B cell (primary cell): ENCODE measurements at places on chromosomes 11 and 22.
A peak's percentile ranks its signal among the peaks of the same experiment; 100 is the strongest.

GRCh38 chr11:17528181-17528691, 16.0 kb downstream of the USH1C start:
- no peak overlapping the region for H3K27ac ChIP-seq
- H3K4me3 ChIP-seq, result no peak overlapping the region
- H3K4me1 ChIP-seq, result no peaks in the 10 kb centered on the region
- no peaks in the 10 kb centered on the region for H3K36me3 ChIP-seq
- peak; percentile 40 for DNase-seq

DNA sequence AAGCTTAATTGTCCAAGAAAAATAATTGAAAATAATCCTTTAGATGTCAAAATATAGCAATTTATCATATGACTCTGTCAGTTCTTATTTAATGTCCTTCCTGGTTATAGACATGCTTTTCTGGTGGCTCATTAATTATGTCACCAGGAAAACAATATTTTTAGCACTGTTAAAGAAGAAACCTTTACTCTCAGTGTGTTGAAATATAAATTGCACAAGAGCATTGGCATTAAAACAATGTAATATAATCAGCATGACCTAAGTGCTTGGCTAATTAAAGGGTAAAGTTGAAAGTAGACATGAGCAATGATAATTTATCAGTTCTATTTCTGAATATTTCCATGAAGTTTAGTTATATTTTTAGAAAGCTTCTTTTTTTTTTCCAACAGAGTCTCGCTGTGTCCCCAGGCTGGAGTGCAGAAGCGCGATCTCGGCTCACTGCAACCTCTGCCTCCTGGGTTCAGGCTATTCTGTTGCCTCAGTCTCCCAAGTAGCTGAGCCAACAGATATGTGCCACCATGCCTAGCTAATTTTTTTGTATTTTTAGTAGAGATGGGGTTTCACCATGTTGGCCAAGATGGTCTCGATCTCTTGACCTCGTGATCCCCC, 232.3 kb downstream of the JRKL start:
- H3K4me3 ChIP-seq, result no peak overlapping the region
- no peaks in the 10 kb centered on the region for H3K36me3 ChIP-seq
- H3K27ac ChIP-seq, result no peak overlapping the region
- H3K4me1 ChIP-seq, result no peaks in the 10 kb centered on the region
- H3K27me3 ChIP-seq, result no peaks in the 10 kb centered on the region

- peaks cover 4% of the 10 kb centered on the region for H3K4me1 ChIP-seq
- H3K4me3 ChIP-seq, result no peak overlapping the region
- H3K27ac ChIP-seq, result no peak overlapping the region
- H3K36me3 ChIP-seq, result no peaks in the 10 kb centered on the region
Measured at GRCh38 chr11:19952116-19952605, 208.1 kb downstream of the DBX1 start.

DNA sequence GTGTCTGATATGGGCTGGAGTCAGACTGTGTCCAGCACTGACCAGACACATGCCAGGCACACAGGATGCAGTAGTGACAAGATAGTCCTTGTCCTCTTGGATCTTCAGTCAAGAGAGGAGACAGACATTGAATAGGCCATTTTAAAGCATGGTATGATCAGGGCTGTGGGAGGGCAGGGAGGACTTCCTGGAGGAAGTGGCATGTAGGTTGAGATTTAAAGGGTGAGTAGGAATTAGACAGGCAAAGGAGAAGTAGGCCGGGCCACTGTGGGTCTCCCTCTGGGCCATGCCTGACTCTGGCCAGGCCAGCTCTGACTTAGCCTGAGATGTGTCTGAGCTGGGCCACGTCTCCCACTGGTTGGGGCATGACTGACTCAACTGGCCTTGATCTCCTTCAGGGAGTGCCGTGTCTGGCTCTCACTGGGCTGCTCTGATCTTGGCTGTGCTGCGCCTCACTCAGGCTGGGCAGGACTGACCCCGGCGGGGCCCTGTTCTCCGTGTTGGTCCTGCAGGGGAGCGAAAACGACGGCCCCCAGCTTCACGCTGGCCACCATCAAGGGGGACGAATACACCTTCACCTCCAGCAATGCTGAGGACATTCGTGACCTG, 71.2 kb downstream of the MYO7A start:
- H3K4me1 ChIP-seq, result no peaks in the 10 kb centered on the region
- DNase-seq, result no peak
- H3K36me3 ChIP-seq, result no peaks in the 10 kb centered on the region
- H3K27me3 ChIP-seq, result no peaks in the 10 kb centered on the region

GRCh38 chr22:26665813-26666231, 8.4 kb downstream of the MIAT start:
- peaks cover 64% of the 10 kb centered on the region for H3K4me1 ChIP-seq
- H3K36me3 ChIP-seq, result no peaks in the 10 kb centered on the region
- H3K27ac ChIP-seq, result no peak overlapping the region
- no peak for DNase-seq

DNA sequence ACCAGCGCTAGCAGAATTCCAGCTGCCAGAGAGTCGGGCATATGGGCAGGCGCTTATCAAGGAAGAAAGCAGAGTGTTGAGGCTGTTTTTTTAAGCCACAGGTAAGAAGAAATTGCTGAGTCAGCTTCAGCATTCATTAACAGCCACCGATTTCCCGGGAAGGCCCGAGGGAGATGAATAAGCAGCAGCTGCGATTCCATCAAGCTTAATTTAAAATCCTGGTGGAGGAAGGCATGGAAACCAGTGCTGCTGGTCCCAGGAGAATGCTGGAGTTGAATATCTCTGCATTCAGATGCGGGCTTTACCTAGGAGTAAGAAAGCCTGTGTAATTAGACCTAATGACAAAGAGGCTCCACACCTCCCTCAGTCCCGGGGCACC, 168.8 kb downstream of the BRD1 start:
- no peak for DNase-seq
- H3K4me3 ChIP-seq, result no peak overlapping the region
- H3K27ac ChIP-seq, result no peak overlapping the region
- peaks cover 3% of the 10 kb centered on the region for H3K36me3 ChIP-seq
- peaks cover 33% of the 10 kb centered on the region for H3K4me1 ChIP-seq

GRCh38 chr11:65330544-65330943, 3.1 kb upstream of the DPF2 start:
- H3K4me3 ChIP-seq, result no peak overlapping the region
- no peaks in the 10 kb centered on the region for H3K36me3 ChIP-seq
- no peak for DNase-seq
- H3K27me3 ChIP-seq, result no peaks in the 10 kb centered on the region

DNA sequence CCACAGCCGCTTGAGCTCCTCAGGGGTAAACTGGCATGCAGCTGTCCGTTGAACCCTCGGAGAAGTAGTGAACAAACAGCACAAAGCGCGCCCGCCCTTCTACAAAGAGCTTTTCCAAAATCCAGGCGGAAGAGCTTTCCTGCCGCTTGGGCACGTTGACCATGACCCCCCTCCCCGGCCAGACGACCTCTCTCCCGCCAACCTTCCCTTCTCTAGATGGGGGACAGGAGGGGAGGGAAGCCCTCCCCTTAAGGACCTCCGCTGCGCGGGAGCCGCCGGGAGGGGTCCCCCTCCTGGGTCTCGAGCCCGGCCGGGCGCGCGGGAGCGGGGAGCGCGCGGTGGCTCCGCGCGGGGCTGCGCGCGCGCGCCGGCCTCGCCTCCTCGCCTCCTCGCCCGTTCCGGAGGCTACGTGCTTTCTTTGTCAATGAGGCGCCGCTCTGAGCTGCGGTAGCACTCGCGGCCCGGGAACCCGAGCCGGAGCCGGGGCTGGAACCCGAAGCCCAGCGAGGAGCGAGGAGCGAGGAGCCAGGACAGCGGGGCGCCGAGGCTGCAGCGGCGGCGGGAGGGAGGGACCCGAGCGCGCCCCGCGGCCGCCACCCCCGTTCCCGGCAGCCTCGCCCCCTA, 118.6 kb downstream of the HIPK3 start:
- H3K36me3 ChIP-seq, result no peaks in the 10 kb centered on the region
- H3K27ac ChIP-seq, result no peak within 1 kb of the TSS
- H3K4me1 ChIP-seq, result peaks cover 19% of the 10 kb centered on the region
- H3K27me3 ChIP-seq, result peaks cover 27% of the 10 kb centered on the region

- H3K27ac ChIP-seq, result peak overlapping the region; percentile 90
- H3K36me3 ChIP-seq, result no peaks in the 10 kb centered on the region
- H3K4me3 ChIP-seq, result no peak overlapping the region
- no peak for DNase-seq
- peaks cover 28% of the 10 kb centered on the region for H3K4me1 ChIP-seq
Measured at GRCh38 chr11:78532991-78533390, 41.7 kb downstream of the NARS2 start.

GRCh38 chr22:33781411-33781810, 138.9 kb downstream of the LARGE1 start:
- H3K4me3 ChIP-seq, result no peak overlapping the region
- H3K4me1 ChIP-seq, result no peaks in the 10 kb centered on the region
- H3K36me3 ChIP-seq, result no peaks in the 10 kb centered on the region
- H3K27ac ChIP-seq, result no peak overlapping the region

DNA sequence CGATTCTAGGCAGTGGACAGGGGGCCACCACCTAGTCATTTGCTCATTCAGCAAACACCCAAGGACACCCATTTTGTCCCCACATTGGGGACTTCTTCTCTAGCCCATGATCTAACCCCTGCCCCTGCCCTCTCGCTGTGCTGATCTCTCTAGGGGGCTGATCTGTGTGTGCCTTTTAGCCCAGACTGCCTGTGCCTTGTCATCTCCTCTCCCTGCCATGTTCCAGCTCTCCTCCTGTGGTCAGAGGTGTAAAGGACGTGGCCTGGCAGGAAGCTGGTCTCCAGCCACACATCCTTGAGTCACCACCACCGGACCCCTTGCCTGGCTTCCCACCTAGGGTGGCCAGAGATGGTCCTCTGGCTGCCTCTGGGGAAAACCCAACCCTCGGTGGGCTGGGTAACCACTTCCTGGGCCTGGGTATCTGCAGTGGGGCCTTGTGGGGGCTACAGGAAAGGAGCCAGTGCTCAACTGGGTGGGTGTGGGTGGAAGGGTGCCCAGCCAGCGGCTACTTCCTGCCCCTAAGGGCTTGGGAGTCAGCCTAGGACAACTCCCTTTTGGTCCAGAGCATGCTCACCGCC, 1.3 kb downstream of the CTSW start:
- H3K4me3 ChIP-seq, result no peak overlapping the region
- peaks cover 26% of the 10 kb centered on the region for H3K36me3 ChIP-seq
- no peak for DNase-seq
- H3K27ac ChIP-seq, result no peak overlapping the region
- no peaks in the 10 kb centered on the region for H3K27me3 ChIP-seq

DNA sequence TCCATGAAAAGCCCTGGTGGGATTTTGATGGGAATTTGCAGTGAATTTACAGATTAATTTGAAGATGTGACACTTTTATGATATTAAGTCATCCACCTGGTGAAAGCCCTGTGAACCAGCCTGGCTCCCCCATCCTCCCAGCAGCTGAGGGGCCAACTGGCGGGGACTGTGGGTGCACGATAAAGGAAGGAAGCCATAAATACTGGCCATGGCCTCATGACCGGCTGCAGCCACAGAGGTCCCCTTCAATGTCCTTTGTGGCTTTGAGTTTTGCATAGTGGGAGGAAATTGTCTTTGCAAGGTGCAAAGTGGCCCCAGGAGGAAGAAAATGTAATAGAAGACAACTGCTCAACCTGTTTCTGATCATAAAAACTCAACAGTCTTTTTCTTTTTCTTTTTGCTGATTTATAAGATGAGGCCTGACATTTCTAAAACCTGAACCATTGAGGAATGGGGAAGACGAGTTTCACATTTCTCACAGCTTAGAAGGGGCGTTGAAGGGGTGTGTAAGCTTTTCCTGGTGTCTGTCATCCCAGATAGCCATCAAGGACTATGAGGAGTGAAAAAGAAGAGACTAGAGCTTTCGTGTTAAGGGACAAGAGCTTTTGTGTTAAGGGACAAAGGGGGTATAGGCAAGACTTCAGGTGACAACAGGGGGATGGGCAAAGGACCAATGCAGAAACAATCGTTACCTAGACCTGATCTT, 6.3 kb upstream of the NDUFV1 start:
- no peaks in the 10 kb centered on the region for H3K36me3 ChIP-seq
- H3K27ac ChIP-seq, result no peak overlapping the region
- H3K27me3 ChIP-seq, result no peaks in the 10 kb centered on the region
- peak; percentile 48 for DNase-seq
- H3K4me1 ChIP-seq, result peaks cover 18% of the 10 kb centered on the region

DNA sequence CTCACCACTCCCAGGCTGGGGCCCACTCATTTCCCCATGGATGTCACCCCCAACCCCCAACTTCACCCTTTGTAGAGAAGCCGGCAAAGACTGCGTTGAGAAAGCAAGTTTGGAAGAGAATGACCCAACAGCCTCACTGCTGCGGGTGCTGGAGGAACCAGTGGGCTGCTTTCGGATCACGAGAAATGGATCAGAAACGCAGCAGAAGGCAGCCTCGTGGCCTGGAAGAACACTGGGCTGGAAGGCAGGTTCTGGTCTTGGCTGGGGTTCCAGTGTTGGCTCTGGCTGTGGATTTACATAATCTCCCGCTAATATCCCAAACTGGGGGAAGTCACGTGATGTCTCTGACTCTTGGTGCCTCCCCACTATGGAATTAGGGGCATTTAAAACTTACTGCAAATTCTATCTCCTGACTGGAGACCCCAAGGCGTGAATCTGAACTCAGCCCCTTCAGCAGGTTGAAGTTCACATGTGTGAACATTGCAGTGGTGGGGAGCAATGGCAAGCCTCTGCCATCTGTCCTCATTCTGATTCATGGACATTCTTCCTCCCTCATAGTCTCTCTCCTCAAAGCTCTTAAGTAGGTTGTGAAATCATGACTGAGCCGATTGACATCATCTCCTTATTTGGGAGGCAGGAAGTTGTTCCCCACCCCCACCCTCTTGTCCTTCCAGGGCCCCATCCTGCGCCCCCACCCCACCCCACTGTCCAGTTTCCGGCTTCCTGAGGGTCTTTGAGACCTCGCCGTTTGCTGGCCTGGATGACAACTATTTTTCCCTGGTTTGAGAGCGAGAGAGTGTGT, 37.0 kb upstream of the TIMP3 start:
- no peaks in the 10 kb centered on the region for H3K36me3 ChIP-seq
- H3K4me1 ChIP-seq, result no peaks in the 10 kb centered on the region
- no peaks in the 10 kb centered on the region for H3K27me3 ChIP-seq
- no peak overlapping the region for H3K4me3 ChIP-seq

DNA sequence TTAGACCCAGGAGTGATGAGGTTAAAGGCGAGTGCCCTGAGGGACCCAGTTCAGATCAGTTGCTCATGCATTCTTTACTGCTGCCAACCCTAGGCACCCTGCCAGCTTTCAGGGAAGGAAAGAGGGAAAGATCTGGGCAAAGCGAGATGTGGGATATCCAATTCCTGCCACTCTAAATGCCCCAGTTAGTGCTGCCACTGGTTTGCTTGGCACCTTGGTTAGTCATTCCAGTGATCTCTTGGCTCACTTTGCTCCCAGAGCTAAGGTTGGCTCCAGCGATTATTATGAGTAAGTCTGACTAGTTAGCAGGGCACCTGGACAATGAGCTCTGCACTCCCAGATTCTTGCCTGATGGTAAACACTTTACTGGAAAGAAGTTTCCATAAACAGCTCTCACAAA, 85.0 kb downstream of the INSC start:
- no peaks in the 10 kb centered on the region for H3K27me3 ChIP-seq
- H3K36me3 ChIP-seq, result no peaks in the 10 kb centered on the region
- no peak overlapping the region for H3K27ac ChIP-seq
- H3K4me1 ChIP-seq, result no peaks in the 10 kb centered on the region

DNA sequence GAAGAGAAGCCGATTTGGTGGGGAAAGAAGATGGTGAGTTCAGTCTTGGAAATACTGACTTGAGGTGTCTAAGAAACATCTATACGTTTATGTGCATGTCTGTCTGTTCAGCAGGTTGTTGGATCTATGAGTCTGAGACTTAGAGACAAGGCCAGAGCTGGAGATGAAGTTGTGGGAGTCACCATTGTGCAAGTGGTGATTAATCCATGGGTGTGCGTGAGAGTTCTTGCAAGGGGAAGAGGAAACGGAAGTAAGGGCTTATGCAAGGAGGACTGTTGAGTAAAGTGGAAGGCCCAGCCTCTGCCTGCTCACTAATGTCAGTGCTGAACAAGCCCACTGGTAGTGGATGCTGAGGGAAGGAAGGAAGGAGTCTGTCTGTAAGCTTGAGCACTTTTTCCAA, 9.7 kb downstream of the TMEM45B start:
- no peak overlapping the region for H3K4me3 ChIP-seq
- H3K27me3 ChIP-seq, result peaks cover 5% of the 10 kb centered on the region
